ENCODE measurements at places on chromosomes 2 and 18.
A peak's percentile ranks its signal among the peaks of the same experiment; 100 is the strongest.

GRCh38 chr2:84964406-84965191 is 6.4 kb upstream of the KCMF1 start:
- DNase-seq = peak; percentile 37

DNA sequence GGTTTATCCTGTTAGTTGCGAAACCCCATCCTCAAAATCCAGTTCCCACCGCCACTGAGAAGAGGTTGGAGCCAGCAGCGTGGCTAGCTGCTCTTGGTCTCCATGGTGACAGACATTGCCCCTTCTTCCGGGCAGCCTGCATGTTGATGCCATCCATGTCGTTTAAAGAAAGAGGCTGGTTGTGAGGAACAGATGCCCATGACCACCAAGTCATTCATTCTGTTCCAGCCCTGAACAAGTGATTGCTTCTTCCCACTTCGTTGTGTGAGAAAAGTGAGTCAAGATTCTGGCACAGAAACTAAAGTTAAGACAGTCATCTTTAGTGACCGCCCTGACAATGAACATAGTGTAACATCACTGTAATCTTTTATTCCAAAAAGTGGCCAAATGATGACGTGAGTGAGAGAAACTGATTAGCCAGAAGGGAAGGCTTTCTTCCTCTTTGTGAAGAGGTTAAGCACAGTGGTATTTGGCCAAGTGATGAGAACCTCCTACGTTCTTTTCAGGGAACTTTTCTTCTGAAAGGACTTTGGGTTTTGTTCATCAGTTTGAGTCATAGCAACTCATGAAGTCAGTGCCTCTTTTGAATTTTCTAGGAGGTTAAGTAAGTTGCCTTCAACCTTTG is 272.5 kb downstream of the GALR1 start:
- no peak for DNase-seq

DNA sequence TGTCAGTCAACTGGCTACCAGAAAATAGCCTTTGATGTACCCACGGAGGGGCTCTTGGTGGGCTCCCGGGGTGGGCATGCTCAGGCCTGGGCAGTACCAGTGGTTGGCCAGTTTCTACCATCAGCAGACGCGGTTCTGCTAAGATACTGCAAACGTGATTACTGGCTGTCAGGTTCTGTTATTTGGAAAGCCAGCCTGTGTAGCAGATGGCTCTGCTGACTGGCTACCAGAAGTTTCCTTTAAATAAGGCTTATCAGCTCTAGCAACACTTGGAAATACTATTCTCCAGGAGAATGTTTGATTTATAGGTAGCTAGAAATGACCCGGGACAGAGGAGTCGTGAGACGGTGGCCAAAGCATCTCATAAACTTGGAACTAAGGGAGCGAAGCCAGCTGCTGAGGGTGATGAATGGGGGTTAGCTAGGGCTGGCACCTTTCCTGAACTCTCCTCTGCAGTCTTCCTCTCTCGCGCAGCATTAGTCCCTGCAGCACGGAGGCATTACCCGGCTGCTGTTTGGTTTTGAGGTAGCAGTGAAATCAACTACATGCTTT is 171.9 kb downstream of the AGAP1 start:
- DNase-seq = peak; percentile 18

GRCh38 chr18:54952026-54952425 is 7.2 kb downstream of the CCDC68 start:
- DNase-seq = no peak
